ENCODE measurements at places on chromosomes 2 and 18. TPM values are rescaled to one million over a fixed set of nuclear protein-coding genes. Genes with fewer than 3 reads are reported as not detected.

CPS1 gene
- 18.5 TPM for total RNA-seq

CHAC2 gene
- 8.5 TPM for total RNA-seq

KIF5C gene
- total RNA-seq, result 0.45 TPM

KIDINS220 gene
- total RNA-seq, result 20.1 TPM

GRB14 gene
- total RNA-seq, result not detected

LIMS3 gene
- 1.2 TPM for total RNA-seq

ABCB11 gene
- total RNA-seq, result not detected

ELOA2 gene
- total RNA-seq, result not detected

Data from bronchus fibroblast of lung (primary cell).